ENCODE measurements at places on chromosomes 5 and 9.

DNA sequence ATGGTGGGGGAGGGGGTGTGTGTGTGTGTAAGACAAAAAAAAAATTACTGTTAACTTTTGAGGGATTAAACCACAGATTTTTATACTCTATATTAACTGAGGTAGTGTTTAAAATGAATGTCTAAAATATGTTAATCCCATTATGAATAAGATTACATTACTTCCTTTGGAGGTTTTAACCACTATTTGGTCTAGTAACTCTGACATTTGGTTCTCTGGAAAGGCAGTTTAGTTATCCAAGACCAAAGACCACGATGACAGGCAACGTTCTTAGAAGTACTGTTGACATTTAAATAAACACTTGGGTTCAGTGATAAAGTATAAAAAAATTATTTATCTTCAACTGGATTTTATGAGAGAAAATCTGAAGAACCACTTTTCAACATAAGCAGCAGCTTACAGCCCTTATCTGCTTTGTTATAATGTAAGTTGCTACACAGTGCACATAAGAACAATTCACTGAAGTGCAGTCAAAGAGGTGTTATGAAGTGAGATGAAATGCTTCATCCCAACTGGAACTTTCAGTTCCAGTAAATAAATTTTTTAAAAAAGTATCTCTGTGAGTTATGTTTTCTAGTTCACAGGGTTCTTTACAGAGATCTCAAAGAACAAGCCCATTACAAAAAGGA, 94.5 kb downstream of the OSMR start:
- DNase-seq: no peak

DNA sequence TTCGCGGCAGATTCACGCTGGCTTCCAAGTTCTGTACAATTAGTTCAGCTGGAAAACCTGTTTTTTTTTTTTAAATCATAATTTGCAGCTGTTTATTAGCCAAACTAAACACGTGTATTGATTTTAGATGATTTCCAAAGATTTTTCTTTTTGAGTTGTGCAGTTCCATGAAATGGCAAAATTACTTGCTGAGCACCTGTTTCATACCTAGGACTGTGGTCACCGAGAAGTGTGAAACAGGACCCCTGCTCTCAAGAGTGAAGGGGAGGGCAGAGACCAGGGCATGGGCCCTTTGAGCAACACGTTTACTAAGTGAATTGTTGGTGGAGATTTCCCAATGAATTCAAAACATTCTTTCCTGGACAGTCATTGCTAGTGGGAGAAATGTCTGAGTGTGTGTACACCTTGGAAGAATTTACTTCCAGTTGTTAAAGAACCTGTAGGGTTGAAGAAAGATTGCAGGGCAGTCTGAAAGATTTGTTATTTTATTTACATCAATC, 688 bp downstream of the SNX24 start:
- DNase-seq: no peak

DNA sequence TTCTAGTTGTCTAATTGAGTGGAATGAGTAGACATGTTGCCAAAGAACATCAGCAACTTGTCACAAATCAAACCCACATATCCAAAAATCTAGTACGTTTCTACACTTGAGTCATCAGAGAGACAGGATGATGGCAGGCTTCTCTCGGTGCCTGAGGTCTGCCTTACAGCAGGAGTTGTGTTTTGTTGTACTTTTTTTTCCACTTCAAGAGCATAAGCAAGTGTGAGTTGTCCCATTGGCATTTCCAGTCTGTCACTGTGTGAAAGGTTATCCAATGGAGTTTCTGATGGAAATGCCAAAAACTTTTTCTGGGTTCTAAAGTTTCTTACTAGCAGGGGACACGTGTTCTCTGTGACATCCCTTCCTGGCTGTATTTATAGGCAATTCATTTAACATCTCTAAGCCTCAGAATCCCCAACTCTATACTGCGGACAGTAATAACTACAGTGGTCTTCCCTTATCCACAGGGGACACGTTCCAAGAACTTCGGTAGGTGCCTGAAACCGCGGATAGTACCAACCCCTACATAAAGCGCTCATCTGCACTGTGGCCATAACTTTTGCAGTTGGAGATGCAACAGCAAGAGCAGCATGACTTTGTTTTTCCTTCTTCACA, 246.5 kb downstream of the SYK start:
- DNase-seq: no peak

GRCh38 chr5:31443572-31443971, 88.3 kb downstream of the DROSHA start:
- no peak for DNase-seq

- DNase-seq: no peak
These were observed 5.8 kb upstream of the BICD2 start for GRCh38 chr9:92770360-92770995.

DNA sequence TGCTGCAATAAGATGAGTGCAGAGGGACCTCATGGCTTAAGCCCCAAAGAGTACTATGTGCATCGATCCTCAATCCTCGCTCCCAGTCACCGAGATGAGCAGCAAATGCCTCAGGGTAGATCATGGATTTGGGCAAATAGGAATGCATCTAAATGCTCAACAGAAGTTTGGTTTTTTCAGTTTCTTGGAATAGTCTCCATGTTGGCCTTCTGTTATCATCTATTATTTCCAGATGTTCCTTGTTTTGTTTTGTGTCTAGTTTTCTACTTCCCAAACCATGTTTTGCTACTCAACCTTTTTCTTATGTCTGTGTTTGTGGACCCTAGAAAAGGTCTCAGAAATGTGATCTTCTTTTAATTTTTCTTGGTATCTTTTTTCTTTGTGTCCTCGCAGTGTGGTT, 43.5 kb upstream of the RASGRF2 start:
- DNase-seq: no peak

DNA sequence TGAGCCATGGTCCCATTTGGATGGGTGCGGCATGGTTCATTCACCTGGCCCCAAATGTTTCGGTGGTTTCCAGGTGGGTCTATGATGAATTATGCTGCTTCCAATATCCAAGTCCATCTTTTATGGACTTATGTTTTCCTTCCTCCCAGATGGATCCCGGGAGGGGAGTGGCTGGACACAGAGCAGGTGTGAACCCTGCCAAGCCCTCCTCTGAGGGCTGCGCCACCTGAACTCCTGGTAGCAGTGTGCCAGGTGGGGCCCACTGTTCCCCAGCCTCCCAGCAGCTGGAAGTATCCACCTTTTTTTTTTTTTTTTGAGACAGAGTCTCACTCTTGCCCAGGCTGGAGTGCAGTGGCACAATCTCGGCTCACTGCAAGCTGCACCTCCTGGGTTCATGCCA, 42.9 kb downstream of the WNK2 start:
- DNase-seq: no peak

- no peak for DNase-seq
These were observed 22.5 kb downstream of the CDC42SE2 start for GRCh38 chr5:131286400-131286715.
